Left forelimb (tissue), 1 donor: ENCODE measurements at places on chromosomes 2 and 18.

- DNase-seq: no peak
These were observed 99.1 kb upstream of the COL3A1 start for GRCh38 chr2:188875104-188875503.

DNA sequence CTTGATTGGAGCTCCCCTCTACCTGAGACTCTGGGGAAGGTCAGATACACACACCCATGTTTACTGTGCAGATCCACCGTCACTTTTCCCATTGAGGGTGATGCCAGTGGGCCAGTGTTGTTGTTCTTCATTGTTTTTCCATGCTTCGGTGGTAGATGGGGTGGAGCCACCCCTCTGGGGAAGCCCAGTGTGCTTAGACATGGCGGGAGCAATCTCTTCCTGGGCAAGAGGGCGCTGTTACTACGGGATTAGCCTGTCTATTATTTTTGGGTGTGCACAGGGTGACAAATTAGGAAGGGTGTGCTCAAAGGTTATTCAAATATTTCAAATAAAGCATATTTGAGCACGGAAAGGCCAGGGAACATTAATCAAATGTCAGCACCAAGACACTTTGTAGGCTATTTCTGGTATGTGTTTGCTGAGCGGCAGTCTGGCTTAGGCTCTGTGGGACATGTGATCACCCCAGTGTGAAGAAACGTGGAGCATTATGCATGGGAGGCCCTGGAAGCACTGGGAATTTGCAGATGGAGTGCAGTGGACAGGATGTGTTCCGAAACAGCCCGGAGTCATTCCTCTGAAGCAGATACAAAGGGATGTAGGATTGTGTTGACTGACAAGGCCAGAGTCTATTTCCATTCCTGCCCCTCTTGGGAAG lies 34.8 kb upstream of the SMIM21 start:
- no peak for DNase-seq

- DNase-seq: no peak
These were observed 1139.5 kb downstream of the BCL11A start for GRCh38 chr2:59413751-59414570.

- no peak for DNase-seq
These were observed 219.6 kb downstream of the RND3 start for GRCh38 chr2:150267651-150268415.

- DNase-seq: no peak
These were observed 1.9 kb upstream of the ZC3H15 start for GRCh38 chr2:186484062-186484735.

- no peak for DNase-seq
These were observed 343 bp upstream of the CD302 start for GRCh38 chr2:159798376-159798725.

DNA sequence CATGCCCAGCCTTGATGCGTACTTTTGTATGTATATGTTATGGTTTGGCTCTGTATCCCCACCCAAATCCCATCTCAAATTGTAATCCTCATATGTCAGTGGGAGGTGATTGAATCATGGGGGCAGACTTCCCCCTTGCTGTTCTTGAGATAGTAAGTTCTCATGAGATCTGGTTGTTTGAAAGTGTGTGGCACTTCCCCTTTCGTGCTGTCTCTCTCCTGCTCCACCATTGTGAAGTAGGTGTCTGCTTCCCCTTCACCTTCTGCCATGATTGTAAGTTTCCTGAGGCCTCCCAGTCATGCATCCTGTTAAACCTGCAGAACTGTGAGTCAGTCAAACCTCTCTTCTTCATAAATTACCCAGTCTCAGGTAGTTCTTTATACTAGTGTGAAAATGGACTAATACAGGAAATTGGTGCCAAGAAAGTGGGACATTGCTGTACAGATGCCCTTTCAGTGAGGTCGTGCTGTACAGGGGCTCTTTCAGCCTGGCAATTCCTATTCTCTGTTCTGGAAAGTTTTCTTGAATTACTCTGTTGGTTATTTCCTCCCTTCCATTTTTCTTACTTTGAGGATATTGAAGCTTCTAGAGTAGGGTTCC lies 38.2 kb downstream of the KCMF1 start:
- DNase-seq: no peak

DNA sequence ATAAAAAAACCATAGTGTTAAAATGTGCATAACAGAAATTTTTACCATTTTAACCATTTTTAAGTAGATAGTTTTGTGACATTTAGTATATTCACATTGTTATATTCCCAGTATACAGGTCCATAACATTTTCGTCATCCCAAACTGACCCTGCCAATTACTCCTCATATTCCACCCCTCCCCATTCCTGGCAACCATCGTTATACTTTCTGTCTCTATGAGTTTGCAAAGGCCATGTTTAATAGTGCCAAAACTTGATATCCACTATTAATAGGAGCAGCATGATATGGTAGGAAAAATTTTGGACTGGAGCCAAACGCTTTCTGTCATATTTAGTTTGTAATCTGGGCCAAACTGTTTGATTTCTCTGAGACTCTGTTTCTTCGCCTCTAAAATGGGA lies 30.9 kb downstream of the PLCL1 start:
- no peak for DNase-seq

DNA sequence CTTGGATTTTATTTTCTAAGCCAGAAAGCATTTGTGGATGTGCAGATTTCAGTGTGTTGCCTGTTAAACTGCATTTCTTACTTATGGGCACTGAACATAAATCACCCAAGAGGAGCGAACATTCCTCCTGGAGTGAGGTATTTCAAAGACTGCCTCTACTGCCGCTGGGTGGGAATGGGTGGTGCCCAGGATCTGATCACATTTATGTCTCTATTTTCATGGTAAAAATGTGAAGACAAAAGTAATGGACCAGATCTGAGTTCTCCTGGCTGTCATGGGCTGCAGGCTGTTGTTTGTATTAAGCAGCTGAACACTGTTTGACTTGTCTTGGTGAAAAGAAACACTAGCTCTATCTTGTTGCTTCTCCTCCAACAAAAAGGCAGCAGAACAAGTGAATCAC lies 251.7 kb downstream of the NCKAP5 start:
- no peak for DNase-seq

DNA sequence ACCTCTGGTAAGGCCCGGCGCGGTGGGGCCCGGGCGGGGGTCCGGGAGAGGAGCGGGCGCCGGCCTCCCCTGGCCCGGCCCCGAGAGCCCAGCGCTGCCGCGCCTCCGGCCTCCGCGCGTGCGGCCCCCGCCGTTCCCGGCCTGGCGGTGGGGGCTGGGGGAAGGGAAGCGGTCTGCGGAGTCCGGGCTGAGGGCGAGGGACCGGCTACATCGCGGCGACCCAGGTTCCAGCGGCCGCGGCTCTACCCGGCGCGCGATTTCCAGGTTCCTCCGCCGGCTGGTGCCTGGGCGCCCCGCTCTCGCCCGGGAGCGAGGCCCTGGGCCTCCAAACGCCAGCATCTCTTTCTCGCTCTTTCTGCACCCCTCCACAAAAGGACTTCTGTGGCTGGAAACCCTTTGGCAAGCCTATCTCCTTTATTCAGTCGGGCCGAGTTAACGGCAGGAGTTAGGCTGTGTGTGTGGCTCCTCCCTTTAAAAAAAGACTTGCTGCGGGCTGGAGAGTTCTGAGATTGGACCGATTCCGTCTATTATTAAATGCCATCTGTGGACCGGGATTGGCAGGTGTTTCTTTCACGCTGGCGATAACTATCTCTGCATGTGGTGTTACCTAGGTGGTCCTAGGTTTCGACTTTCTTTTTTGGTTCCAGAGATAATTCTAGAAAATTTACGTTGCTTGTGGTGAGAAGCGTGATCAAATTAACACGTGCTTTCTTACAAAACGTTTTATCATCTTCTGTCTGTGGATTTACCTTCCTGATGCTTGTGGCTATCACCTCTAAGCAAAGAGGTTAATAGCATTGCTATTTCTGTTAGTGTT lies 592 bp downstream of the ME2 start:
- no peak for DNase-seq

DNA sequence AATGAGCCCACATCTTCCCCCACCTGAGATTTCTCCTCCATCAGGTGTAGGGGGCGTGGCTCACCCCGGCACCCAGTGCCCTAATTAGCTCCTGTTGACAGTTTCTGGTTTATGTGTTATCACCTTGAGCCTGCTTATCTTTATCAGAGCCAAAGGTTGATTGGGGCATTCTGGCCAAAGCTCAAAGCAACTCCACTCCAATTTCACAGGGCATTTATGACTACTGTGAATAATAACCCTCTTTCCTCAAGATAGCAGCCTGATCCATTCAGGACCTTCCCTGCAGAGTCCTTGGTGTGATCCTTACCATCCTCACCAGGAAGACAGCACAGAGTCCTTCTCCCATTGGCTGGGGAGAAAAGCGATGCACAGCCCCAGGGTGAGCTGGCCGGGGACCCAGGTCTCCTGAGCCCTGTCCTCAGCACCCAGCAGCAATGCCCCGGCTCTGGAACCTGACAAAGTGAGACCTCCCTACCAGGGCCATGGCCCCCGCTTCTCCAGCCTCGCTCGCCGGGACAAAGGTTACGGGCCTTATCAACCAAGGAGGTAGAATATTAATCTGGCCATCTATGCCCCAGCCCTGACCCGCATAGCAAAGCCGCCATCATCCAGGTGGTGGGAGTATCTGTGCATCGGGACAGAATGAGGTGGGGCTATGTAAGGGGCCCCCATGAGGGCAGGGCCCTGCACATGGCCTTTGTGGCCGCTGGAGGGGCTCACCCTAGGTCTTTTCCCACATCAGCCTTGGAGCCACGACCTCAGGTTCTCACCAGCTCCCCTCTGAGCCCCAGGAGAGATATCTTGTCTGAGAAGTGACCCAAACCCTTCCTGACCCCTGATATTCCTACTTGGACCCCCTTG lies 64.5 kb downstream of the ZFP36L2 start:
- no peak for DNase-seq

- no peak for DNase-seq
These were observed 201.0 kb upstream of the HS6ST1 start for GRCh38 chr2:128519517-128520215.

- DNase-seq: no peak
These were observed 364.8 kb upstream of the GALNT5 start for GRCh38 chr2:156892467-156893281.

- DNase-seq: no peak
These were observed 12.4 kb downstream of the ASB1 start for GRCh38 chr2:238438856-238439849.

- peak; percentile 76 for DNase-seq
These were observed 60.0 kb downstream of the MYO1B start for GRCh38 chr2:191304939-191305875.

- no peak for DNase-seq
These were observed 16.8 kb downstream of the ARID5A start for GRCh38 chr2:96553176-96553956.

DNA sequence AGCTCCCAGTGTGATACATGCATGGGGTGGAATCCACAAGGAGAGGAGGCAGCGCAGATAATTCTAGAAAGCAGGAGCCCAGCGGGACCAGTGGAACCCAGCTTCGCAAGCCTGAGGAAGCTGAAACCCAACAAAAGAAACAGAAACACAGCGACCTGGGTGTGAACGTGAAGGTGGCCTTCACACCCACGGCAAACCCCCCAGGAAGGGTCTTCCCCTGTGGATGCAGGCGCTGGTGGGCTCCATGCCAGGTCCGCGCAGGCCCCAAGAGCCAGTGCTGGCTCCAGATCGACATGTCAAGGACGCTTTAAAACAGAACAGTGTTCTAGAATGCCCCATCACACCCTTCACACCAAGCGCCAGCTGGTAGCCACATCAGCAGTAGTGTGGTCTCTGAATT lies 22.1 kb downstream of the KIF1A start:
- peak; percentile 38 for DNase-seq

- no peak for DNase-seq
These were observed 102.6 kb downstream of the MTCL1 start for GRCh38 chr18:8808001-8808400.

GRCh38 chr2:74828543-74828942 lies 5.4 kb upstream of the HK2 start:
- DNase-seq: no peak

DNA sequence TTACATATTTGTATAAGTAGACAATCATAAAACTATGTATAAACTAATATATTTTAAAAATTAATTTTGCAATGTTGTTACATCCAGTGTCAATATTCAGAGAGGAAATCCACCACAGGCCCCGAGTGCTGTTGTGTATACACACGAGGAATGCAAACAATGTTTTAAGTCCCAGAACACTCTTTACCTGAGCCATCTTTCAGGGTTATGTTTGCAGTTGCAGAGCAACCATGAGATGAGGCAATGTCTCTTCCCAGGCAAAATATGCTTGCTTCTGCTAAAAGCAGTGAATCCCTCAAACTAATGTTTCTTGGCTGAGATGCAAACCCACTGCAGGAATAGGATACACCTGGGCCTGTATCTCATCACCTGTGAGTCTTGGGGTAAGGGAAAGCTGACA lies 91.3 kb downstream of the ASXL2 start:
- no peak for DNase-seq

GRCh38 chr2:66582104-66582986 lies 147.4 kb downstream of the MEIS1 start:
- no peak for DNase-seq

DNA sequence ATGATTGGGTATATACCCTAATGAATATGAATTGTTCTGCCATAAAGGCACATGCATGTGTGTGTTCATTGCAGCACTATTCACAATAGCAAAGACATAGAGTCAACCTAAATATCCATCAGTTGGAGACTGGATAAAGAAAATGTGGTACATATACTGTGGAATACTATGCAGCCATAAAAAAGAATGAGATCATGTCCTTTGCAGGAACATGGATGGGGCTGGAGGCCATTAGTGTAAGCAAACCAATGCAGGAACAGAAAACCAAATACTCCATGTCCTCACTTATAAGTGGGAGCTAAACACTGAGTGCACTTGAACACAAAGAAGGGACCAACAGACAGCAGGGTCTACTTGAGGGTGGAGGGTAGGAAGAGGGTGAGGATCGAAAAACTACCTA lies 43.2 kb downstream of the TTC39C start:
- DNase-seq: no peak

GRCh38 chr2:156464106-156464505 lies 27.9 kb downstream of the GPD2 start:
- no peak for DNase-seq

GRCh38 chr2:224892574-224893204 lies 149.6 kb downstream of the DOCK10 start:
- no peak for DNase-seq

DNA sequence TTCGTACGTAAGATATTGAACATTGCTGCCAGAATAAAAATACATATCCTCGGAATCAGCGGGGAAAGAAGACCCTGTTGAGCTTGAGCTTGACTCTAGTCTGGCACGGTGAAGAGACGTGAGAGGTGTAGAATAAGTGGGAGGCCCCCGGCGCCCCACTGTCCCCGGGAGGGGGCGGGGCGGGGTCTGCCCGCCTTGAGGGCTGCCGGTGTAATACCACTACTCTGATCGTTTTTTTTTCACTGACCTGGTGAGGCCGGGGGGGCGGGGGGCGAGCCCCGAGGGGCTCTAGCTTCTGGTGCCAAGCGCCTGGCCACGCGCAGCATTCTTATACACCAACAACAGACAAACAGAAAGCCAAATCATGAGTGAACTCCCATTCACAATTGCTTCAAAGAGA lies 324.0 kb upstream of the REG3G start:
- no peak for DNase-seq

- DNase-seq: no peak
These were observed 19.6 kb upstream of the MC5R start for GRCh38 chr18:13804305-13804704.
